ENCODE measurements at places on chromosomes 16 and 17.

DNA sequence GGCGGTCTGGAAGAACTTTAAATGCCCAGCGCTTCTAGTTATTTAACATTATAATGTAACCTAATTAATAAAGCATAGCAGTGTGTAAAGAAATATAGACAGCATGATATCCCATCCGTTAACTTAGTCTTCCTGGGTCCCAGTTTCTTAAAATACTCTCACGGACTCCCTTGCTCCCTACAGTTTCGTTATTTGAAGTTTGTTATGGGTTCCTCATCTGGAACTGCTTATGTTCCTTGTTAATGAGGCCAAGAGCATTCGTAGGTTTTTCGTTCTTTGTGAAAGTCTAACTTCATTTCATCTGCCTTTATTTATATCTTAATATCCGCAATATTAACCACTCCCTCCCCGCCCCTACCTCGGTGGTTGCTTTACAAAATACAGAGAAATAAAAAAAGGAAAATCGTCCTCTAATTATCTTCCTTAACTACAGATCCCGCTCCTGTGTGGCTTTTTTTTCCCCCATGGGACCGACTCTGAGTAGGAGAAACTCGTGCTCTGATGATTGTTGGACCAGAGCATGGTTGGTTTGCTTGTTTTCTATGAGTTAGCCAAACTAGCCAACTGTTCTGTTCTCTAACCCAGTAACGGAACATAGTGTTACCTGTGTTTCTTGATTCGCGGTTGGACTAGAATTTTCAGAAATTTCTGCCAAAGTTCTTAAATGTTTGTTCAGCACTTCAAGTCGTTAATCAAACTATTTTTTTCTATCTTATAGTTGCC lies 863 bp downstream of the ADPRM start:
- peak; percentile 8 for DNase-seq

- no peak for DNase-seq
These were observed 50.0 kb downstream of the OTOA start for GRCh38 chr16:21713549-21714368.

- DNase-seq = peak; percentile 92
These were observed 6.6 kb upstream of the SMARCD2 start for GRCh38 chr17:63848834-63849689.

- DNase-seq = no peak
These were observed 36.1 kb upstream of the ATP2C2 start for GRCh38 chr16:84331998-84332780.

DNA sequence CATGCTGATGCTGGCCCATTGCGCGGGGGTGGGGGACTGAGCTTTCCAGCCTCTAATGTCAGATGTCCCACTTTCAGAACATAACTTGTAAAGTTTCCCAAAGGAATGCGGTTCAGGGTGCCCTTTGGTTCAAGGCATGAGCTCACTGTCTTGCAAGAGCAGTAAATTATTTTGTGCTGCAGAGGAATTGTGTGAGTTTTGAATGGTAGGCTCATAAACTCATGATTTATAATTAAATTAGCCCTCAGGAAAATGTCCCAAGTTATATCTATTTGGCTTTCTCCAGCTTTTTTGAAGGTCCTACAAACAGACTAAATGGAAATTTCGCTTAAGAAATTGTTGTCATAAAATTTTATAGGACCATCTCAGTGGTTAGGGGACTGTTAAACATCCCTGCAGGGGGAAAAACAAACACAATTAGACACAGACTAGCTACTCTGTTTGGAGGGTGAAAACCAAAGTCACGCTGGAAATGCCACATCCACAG lies 321.8 kb downstream of the HS3ST3B1 start:
- DNase-seq = no peak

DNA sequence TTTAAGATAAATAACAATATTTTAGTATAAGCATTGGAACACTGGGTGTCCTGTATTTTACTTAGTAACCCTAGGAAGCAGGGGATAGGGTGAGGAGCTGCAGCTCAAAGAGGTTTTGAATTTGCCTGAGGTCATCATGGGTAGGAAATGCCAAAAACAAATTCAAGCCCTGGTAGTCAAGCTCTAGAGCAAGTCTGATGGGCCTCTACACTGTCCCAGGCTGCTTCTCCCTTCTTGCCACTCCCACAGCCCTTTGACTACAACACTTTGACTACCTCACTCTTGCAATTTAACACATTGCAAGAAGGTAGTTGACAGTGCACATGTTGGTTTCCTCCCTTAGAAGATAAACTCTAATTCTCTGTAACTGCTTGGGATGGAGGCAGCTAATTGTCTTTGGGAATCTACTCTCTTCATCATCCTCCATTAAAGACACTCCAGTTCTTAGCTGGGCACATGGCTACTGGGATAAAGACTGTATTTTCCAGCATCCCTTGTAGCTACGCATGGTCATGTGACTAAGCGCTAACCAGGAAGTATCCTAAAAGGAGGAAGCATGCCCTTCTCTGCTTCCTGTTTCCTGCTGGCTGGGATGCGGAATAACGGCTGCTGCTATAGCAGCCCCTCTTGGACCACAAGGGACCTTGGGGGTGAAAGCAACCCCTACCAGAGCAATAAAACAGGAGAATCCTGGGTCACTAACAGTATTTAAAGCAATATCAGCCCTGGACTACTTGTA lies 30.7 kb upstream of the SSTR2 start:
- DNase-seq = no peak

DNA sequence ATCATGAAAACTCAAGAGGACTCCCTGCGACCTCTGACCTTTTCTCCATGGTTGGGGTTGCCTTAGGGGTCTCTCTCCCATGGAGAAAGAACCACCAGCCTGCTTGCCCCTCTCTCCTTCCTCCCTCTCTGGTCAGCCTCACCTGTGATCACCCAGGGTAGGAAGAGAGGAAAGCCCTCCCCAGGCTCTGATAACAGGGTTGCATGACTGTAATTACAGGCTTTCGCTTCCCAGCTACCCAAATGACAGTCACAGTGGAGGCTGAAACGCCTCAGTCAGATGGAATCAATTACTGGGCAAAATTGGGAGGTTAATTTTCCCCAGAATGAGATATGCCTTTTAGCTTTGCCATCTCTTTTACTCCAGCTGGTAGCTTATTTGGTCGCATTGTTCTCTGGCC lies 265.8 kb upstream of the SOX9 start:
- no peak for DNase-seq

GRCh38 chr16:83475108-83475507 lies 332.7 kb upstream of the HSBP1 start:
- DNase-seq = no peak

DNA sequence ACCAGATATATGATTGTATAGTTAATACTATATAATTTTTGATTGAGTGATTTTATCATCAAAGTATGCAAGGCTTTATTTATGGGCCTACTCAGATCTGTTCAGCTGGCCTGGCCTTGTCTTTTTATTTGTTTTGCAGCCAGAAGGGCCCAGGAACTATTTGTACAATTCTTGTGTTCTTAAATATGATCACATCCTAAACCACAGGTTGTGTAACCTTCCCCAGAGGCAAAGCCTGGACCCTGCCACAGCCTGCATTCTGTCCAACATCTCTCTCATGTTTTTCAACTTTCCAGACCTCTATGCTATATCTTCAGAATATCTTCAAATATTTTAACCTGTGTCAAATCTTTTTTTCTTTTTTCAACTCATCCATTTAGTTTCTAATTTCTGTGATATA lies 410.4 kb upstream of the MON1B start:
- no peak for DNase-seq

DNA sequence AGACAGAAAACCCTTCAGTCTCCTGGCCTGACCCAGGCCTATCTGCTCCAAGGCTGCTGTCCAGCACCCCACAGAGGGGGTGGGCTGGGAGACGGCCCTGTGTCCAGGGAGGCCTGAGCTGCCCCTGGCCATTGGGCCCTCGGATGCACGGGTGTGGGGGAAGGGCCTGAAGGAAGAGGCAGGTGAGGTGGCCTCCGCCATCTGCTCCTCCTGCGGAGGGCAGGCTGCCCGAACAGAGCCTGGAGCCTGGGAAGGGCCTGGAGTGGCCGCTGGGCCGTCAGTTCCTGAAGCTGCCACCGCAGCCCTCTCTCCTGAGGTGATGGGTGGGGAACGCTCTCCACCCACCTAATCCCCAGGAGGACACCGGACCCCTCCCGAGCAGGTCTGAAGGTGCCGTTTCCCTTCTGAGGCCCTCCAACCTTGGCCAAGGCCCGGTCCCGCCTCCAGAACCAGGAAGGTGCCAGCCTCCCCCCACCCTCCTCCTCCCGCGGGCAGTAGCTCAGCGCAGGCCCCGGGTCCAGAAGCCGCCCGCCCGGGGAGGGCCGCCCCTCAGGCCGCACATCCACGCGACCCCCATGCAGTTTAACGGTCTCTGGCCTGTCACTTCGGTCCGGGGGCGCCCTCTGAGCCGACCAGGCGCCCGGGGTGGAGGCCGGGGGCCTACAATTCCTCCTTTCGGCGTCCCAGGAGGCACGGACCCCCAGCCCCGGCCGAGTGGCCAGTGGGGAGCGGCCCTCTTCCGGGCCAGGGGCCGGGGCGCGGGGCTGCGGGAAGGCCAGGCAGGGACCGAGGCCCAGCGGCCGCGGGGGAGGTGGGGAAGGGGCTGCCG lies 835 bp downstream of the FBXL16 start:
- no peak for DNase-seq

- DNase-seq = no peak
These were observed 41.4 kb downstream of the LIG3 start for GRCh38 chr17:35021520-35022380.

DNA sequence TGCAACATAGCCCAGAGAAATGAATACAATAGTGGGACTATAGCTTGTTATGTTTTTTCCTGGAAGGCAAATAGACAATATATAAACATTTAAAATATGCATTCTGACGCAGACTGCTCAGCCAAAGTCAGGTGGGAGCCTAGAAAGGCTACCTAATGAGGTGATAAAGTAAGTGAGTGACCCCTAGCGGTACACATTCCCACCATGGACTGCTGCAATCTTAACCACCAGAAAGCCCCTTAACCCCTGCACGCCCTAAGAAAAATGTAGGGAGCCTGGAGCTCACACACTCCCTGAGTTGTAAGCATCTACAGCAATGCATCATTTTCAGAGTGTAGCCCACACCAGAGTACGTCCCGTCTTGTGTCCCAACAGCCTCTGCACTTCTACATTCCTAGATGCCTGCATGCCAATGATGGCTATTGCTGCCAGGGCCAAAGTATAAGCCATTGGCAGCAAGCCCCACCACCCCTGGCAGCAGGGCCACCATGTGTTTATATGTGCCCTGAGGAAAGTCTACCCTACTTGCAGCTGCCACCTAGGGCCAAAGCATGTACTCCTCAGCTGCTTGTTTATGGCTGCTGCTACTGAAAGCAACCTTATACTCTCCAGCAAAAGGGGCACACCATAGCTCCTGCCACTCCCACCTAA lies 127.6 kb downstream of the KIF2B start:
- no peak for DNase-seq

DNA sequence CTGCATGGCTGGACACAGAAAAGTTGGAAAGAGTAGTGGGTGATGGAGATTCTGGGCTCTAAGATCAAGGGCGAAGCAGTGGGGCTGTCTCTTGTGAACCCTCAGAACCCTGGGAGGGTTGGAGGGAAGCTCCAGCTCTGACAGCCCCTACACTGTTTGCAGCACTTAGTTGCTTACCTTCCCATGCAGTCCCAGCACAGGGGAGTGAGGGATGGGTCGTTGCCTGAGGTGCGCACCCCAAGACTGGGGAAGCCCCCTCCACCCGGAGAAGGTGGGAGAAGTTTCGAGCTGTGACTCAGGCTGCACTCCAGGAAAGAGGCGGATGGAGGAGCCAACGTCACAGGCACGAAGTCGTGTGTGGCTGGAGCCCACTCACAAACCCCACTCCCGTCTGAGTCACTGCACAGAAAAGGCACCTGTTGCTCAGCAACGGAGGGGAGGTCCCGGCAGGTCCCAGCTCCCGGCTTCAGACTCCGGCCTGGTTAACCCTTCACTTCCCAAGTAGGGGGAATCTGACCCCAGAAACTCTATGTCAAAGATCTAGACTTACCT lies 60.1 kb downstream of the AIPL1 start:
- no peak for DNase-seq

GRCh38 chr16:30557707-30557956 lies 542 bp downstream of the ZNF764 start:
- DNase-seq = no peak

DNA sequence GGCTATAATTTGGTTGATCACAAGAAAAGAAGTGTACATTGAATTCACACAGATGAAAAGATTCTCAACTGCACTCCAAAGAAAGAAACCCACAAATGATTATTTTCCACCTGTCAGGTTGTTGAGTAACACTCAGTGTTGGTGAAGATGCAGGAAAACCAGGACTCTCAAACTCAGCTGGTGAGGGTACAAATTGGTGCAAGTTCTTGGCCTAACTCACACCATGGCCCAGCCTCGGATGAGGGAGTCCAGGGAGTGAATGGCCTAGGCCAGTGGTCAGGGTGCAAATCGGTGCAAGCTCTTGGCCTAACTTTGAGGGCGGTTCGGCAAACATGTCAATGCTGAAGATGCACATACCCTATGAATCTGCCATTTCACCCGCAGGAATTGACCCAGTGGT lies 8.6 kb downstream of the SCNN1B start:
- no peak for DNase-seq

GRCh38 chr16:88067530-88068411 lies 116.5 kb downstream of the BANP start:
- no peak for DNase-seq

DNA sequence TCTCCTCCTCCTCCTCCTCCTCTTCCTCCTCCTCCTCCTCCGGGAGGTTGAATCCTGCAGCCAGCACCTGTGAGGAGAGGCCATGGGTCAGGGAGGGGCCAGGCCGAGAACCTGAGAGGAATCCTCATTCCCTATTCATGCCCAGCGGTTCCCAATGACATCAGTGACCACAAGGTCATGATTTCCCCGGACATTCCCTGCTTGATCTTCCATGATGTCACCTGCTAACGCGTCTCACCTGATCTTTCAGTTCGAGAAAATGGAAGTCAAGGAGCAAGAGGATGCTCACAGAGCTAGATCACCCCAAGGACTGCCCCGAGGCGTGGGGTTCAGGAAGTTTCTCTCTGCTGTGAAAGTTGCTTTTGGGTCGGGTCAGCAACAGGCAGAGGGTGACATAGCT lies 5.4 kb downstream of the APOBR start:
- DNase-seq = no peak

DNA sequence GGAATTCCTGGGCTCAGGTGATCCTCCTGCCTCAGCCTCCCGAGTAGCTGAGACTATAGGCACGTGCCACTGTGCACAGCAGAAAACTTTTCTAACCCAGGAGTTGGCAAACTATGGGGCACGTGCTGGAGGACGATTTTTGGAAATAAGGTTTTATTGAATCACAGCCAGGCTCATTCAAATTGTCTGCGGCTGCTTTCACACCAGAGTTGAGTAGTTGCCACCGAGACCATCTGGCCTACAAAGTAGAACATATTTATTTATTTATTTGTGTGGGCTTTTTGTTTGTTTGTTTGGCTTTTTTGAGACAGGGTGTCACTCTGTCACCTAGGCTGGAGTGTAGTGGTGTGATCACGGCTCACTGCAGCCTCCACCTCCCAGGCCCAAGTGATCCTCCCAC lies 7.4 kb upstream of the PGS1 start:
- no peak for DNase-seq

Data from body of pancreas (tissue), 4 donors.